ENCODE measurements at places on chromosomes 7 and 10.

- DNase-seq, result no peak
These were observed 18.7 kb downstream of the C10orf105 start for GRCh38 chr10:71700731-71701368.

DNA sequence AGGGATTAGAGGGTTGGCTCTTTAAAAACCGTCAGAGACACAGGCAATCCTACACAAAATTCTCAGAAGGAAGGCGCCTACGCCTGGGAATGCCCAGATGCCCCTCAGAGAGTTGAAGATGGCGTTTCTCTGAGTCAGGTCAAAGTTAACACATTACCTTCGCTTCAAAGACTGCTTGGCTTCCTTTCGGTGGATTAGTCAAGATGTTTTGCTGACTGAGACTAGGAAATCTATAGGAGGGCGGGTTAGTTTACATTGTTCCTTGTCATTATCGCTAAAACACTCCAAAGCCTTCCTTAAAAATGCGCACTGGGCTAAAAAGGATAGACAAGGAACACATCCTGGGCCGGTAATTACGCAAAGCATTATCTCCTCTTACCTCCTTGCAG is 995 bp upstream of the CFTR start:
- no peak for DNase-seq

DNA sequence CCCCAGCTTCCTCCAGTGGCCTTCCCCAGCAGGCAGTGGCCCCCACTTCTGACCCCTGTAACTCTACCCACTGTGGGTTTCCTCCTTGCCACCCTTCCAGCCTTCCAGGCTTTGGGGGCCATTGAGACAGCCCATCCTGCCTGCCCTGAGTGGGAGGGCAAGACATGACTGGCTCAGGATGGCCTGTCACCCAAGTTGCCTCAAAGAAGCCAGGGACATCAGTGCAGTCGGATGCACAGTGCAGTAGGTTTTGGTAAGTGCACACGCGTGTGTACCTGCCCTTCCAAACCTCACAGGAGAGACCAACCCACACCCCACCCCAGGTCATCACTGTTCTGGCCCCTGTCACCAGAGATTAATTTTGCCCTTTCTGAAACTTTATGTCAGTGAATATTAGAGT is 22.7 kb downstream of the ZMIZ2 start:
- no peak for DNase-seq

DNA sequence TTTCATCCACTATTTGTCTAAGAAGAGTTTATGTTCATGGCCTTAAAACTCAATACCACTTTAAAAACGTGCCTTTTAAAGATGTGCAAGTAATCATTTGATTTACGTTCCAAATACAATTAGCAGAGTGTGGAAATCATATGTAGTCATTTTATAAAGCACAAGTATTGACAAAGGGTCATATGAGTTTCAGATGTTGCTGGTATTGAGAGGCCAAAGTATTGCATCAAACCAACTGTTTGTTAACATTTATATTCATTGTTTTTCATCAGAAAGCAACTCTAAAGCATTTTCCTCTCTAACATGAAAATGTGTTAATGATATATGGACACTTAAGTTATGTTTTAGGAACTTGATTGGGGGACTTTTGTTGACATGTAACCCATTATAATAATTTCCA is 11.5 kb upstream of the TSGA13 start:
- no peak for DNase-seq

GRCh38 chr10:64765498-64765897 is 1244.3 kb downstream of the REEP3 start:
- no peak for DNase-seq

Measured in LNCaP clone FGC (cell line).